ENCODE measurements at places on chromosomes 4 and X.

DNA sequence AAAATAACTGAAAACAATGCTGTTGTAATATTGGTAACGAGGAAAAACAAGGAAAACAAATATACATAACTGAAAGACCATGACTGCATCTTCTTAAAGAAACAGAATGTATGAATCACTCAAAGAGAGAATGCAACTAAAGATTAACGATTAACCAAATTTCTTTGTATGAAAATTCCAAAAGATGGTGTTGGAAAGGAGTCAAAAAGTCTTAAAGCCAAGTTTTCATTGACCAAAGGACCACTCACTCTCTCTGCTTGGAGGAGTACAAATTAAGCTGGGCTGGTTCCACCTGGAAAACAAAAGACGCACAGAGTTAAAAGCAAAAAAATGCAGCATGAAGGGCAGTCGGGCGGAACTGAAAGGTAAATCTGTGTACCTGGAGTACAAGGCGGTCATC lies 1.8 kb downstream of the DCAF12L1 start:
- DNase-seq = no peak
- no peaks in the 10 kb centered on the region for H3K36me3 ChIP-seq
- H3K27me3 ChIP-seq = no peaks in the 10 kb centered on the region
- no peaks in the 10 kb centered on the region for H3K4me1 ChIP-seq

- no peak overlapping the region for H3K4me3 ChIP-seq
- H3K36me3 ChIP-seq = no peaks in the 10 kb centered on the region
- H3K27me3 ChIP-seq = no peaks in the 10 kb centered on the region
- H3K4me1 ChIP-seq = no peaks in the 10 kb centered on the region
- no peak overlapping the region for H3K27ac ChIP-seq
These were observed 159.4 kb downstream of the MGST2 start for GRCh38 chr4:139824882-139825522.

DNA sequence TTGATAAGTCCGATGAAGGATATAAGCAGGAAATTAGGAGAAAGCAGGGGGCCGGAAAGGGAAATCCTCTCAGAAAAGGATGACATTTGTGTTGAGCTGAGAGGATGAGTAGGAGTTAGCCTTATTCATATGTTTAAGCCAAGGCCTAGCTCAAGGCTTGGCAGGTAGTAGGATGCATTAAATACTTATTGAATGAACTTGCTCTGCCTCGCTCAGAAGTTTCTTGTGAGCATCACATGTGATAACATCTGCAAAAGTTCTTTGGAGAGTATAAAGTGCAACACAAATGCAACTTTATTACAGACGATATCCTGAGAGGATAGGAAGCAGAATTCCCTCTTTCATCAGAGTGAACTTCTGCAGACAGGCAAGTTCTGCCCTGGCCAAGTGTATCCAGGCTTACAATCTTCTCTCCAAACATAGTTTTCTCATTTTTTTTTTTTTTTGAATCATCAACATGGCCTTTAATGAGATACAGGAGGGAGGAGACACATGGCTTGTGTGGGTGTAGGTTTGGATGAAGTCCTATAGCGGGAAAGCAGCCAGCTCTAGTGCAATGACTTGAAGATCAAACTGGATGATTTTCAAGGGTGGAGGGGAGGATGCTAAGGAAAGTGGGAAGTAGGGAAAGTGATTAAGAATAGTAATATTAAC lies 48.1 kb downstream of the LUZP4 start:
- DNase-seq = no peak
- no peak overlapping the region for H3K27ac ChIP-seq
- H3K4me1 ChIP-seq = no peaks in the 10 kb centered on the region
- H3K36me3 ChIP-seq = no peaks in the 10 kb centered on the region

GRCh38 chr4:5051278-5052203 lies at the start of gene STK32B:
TSS of gene STK32B (plus strand) at chr4:5051480.
- peaks cover 14% of the 10 kb centered on the region for H3K4me1 ChIP-seq
- H3K4me3 ChIP-seq = peak within 1 kb of the TSS; percentile 81
- no peak for DNase-seq
- peak within 1 kb of the TSS; percentile 20 for H3K27ac ChIP-seq

DNA sequence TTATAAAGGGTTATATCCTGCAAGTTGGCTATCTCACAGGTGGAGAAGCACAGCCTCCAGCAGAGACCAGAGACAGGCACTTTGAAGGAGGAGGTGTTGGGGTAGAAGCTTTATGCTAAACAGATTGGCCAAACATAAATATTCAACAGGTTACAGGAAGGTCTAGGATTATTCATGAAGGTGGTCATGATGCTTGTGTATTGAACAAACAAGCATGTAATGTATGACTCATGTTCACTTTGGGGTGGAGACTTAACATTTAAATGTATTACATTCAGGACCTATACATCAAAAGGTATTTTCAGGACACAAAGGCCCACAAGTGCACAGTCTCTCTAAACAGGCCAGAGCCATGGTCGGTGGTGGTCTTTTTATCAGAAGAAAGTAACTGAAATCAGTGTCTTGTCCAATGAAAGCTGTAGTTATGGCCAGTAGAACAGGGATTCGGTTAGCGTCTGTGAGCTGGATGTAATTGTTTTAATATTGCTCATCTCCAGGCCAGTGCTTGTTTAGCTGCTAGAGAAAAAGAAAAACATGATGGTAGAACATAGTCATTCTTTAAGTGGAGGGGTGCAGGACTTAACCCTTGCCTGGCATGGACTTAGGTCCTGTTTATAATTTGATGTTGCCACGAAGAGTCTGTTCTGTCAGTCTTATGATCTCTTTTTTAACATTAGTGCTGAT lies 555.2 kb upstream of the PCDH10 start:
- H3K4me3 ChIP-seq = no peak overlapping the region
- H3K27me3 ChIP-seq = no peaks in the 10 kb centered on the region
- no peak overlapping the region for H3K27ac ChIP-seq
- no peaks in the 10 kb centered on the region for H3K4me1 ChIP-seq
- no peak for DNase-seq

DNA sequence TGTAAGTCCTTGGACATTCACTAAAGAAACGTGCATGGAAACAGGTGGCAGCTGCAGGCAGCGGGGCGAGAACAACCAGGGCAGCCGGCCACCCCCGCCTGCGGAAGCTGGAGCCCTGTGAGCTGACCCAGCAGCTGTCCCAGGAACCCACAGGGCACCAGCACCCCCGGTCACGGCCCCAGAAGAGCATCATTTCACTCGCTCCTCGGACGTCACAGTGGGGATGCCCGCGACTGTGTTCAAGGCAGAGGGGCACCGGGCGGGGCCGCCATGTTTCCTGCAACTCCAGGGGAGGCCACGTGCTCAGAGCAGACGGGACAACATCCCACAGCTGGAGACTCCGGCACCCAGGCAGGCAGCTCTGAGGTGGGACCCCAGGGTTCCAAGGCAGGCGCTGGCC lies 45.0 kb upstream of the CPLX1 start:
- no peak for DNase-seq
- H3K4me1 ChIP-seq = no peaks in the 10 kb centered on the region
- H3K27ac ChIP-seq = no peak overlapping the region
- H3K27me3 ChIP-seq = no peaks in the 10 kb centered on the region
- peaks cover 19% of the 10 kb centered on the region for H3K36me3 ChIP-seq
- no peak overlapping the region for H3K4me3 ChIP-seq

DNA sequence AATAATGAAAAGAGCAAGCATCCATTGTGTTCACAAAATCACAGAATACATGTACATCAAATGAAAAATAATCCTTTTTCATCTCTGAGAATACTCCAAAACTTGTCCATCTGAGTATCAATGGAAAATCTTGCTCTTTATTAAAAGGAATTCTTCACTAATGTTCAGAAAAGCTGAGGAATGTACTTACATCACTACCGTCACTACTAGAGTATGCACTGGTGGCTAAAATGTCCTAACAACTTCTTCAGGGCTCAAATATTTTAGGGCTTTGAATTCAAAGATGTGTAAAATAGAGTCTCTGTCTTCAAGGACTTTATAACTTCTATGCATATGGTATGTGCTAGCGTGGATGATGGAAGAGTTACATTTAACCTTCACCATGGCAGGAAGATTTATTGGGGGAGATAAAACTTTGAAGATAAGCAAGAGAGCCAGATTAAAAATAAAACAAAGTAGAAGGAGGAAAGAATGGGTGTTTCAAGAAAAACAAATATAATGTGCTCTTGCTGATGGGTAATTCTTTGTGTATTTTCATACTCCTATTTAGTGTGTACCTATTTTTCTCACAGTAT lies 55.1 kb downstream of the DMD start:
- H3K4me3 ChIP-seq = no peak overlapping the region
- H3K27ac ChIP-seq = no peak overlapping the region
- no peak for DNase-seq
- no peaks in the 10 kb centered on the region for H3K36me3 ChIP-seq
- no peaks in the 10 kb centered on the region for H3K27me3 ChIP-seq

GRCh38 chr4:157246964-157247363 lies 26.4 kb downstream of the GRIA2 start:
- H3K27me3 ChIP-seq = no peaks in the 10 kb centered on the region
- H3K36me3 ChIP-seq = no peaks in the 10 kb centered on the region
- no peak overlapping the region for H3K27ac ChIP-seq
- DNase-seq = no peak
- H3K4me3 ChIP-seq = no peak overlapping the region

DNA sequence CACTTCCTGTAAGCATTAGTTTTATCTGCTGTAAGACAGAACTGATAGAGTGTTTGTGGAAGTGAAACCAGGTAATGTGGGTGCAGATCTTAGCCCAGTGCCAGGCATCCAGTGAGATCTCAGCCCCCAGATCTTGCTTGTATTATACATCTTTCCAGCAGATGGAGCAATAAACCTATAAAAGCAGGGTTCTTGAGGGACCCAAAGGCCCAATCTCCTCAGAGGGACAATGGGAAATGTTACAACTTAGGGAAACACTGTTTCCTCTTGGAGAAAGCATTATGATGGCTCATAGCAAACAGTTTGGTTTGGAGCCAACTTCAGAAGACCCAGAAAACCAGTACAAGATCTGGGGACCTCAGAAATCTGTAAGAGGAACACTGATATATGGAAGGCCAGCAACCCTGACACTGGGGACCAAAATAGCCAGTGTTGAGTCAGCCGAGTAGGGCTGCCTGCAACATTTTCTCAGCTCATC lies 206.3 kb downstream of the SLC7A11 start:
- no peaks in the 10 kb centered on the region for H3K27me3 ChIP-seq
- peak overlapping the region; percentile 21 for H3K4me3 ChIP-seq
- peak overlapping the region; percentile 86 for H3K27ac ChIP-seq
- DNase-seq = peak; percentile 13

Measured in keratinocyte (primary cell).